CD4-positive, alpha-beta T cell treated with Interleukin-10 for 1 hour (primary cell): ENCODE measurements at places on chromosomes 5 and 9.

- DNase-seq, result no peak
Measured at GRCh38 chr5:34551911-34552433, 104.2 kb upstream of the RAI14 start.

DNA sequence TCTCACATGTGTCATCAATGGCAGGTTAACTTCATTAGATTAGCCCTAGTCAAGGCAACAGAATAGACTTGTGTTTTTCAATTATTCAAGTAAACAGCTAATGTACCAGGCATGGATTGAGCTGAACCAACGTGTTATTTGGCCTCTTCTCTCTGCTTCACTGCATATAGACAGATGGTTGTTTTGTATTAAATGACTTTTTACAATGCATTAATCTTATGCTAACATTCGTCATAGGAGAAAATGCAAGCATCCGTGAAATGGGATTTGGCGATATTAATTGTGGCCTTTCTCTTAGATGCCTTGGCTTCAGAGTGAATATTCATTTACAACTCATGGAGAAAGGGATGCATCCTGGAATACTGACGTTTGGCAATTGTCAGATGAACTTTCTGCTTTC is 208.0 kb downstream of the KCTD16 start:
- no peak for DNase-seq

- DNase-seq, result peak; percentile 70
Measured at GRCh38 chr9:35664531-35665470, at the start of gene ARHGEF39. Gene ARHGEF39, minus strand, starts transcription at chr9:35665195. Its CDS starts 26 bp downstream, at chr9:35665169.

DNA sequence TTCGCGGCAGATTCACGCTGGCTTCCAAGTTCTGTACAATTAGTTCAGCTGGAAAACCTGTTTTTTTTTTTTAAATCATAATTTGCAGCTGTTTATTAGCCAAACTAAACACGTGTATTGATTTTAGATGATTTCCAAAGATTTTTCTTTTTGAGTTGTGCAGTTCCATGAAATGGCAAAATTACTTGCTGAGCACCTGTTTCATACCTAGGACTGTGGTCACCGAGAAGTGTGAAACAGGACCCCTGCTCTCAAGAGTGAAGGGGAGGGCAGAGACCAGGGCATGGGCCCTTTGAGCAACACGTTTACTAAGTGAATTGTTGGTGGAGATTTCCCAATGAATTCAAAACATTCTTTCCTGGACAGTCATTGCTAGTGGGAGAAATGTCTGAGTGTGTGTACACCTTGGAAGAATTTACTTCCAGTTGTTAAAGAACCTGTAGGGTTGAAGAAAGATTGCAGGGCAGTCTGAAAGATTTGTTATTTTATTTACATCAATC is 688 bp downstream of the SNX24 start:
- DNase-seq, result no peak

GRCh38 chr5:55454282-55454681 is 80.5 kb downstream of the PLPP1 start:
- no peak for DNase-seq

DNA sequence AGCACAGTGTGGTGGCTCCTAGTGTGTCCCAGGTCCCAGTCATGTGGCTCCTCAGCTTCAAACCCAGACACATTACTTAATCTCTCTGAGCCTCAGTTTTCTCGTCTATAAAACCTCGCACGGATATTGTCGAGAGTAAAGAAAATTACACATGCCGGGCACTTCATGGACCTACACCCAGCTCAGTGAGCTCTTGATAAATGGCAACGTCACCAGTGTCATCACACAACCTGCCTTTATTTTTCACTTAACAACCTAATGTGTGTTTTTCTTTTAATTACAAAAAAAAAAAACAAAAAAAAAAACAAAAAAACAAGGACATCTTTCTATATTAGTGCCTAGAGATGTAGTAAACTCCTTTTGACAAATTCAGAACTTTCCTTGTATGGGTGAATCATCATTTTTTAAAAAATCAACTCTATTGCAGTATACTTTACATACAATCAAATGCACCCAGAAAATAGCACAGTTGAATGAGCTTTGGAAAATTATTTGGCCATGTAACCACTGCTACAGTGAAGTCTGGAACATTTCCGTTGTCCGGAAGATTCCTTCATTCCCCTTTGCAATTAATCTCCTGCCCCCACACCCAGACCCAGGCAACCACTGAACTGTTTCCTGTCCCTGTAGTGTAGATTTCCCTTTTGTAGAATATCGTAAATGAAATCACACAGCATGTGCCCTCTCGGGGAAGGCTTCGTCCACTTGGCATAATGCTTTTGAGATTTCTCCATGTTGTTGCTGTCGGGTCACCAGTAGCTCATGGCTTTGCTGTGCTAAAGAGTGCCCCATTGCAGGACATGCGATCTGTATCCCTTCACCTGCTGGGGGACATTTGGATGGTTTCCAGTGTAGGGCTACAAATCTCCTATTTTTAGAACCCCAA is 100.4 kb upstream of the LARP1 start:
- no peak for DNase-seq

- DNase-seq, result no peak
Measured at GRCh38 chr5:175671013-175671412, 13.1 kb downstream of the HRH2 start.

GRCh38 chr9:29150606-29151005 is 1577.3 kb upstream of the C9orf72 start:
- no peak for DNase-seq

- peak; percentile 44 for DNase-seq
Measured at GRCh38 chr5:1374030-1374678, 29.3 kb upstream of the CLPTM1L start.

- DNase-seq, result no peak
Measured at GRCh38 chr5:77358255-77359205, 133.6 kb downstream of the WDR41 start.

- no peak for DNase-seq
Measured at GRCh38 chr5:139181322-139181730, 16.8 kb downstream of the SIL1 start.

GRCh38 chr9:114163517-114163951 is 8.2 kb downstream of the COL27A1 start:
- DNase-seq, result no peak

DNA sequence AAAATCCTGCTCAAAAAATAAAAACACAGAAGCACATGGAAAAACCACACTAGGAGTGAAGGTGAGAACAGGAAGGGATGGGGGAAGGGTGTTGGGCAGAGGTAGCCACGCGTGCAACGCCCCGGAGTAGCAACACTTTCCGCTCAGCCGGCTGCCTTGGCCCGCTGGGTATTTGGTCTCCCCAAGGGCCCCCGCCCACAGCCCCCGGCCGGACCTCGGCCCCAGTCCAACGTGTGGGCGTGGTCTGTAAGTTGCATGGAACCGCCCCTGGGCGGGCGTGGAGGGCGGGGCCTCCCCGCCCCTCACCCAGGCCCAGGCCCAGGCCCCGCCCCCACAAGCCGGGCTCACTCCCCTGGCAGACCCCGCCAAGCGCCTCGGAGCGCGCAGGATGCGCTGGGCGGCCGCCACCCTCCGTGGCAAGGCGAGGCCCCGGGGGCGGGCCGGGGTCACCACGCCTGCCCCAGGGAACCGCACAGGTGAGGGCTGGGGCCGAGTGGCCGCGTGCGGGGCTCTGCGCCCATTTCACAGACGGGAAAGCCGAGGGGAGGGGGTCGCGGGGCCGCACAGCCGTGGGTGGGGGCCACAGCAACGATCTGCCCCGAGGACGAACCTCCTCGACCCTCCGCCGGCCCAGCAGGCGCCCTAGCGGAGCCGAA is at the start of gene SUSD3:
Gene SUSD3 (plus strand): TSS at position 347 of the 656 bp plus-strand sequence. CDS start 42 bp downstream, at position 389.
- DNase-seq, result peak; percentile 76

GRCh38 chr5:32071351-32071944 is 102.7 kb downstream of the GOLPH3 start:
- no peak for DNase-seq

DNA sequence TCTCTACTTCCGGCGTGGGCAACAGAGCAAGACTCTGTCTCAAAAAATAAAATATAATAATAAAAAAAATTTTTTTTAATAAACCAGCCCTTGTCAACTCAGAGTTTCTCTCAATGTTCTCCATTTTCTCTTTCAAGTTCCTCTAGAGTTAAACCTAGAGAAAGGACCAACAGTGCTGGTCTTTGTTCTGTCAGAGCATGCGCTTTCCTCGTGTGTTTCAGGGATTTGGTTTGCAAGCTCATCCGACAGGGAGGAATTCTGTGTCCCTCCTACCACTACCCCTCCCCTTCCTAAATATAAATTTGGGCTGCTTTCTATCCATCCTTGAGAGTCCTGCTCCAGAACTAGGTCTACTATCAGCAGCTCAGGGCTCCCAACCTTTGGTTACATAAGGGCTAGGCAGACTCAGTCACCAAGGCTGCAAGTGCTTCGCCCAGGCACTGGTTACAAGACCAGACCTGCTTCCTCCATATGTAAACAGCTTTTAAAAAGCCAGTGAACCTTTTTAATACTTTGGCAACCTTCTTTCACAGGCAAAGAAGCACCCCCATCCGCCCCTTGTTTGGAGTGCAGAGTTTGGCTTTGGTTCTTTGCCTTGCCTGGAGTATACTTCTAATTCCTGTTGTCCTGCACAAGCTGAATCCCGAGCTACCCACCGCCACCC is 13.5 kb downstream of the SETX start:
- DNase-seq, result no peak

GRCh38 chr9:73780916-73781315 is 629.3 kb downstream of the ANXA1 start:
- DNase-seq, result no peak

DNA sequence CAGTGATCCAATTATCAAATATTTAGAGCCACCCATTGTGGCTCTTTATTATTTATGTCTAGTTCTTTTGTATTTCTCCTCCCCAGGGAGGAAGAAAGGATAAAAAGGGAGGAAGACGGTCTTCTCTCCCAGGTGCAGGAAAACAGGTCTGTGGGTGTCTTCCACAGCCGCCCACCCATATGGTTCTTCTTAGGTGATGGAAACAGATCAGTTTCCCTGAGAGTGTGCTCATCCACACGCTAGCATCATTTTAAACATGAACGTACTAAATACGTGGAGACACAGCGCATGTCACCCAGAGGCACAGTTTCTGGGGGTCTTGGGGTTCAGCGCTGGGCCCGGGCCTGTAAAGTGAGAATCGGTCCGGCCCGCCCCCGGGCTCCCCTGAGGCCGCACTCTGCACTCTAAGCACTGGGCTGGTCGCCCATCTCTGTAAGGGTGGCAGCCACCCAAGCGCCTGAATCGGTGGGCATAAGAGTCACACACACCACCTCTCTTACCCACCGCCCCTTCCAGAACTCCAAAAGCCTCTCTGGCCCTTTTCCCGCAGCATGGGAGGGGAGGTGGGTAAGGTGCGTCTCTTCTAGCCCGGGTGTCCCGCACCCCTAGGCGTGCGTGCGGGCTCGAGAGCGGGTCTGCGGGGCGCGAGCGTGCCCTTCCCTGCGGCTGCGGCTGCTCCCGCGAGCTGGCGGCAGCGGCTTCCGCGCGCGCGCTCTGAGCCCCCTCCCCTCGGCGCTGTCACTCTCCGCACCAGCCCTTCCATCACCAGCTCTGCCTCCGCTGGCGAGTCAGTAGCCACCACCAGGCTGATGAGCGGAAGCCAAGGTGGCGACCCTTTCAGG is 1.3 kb downstream of the PTCH1 start:
- peak; percentile 40 for DNase-seq

DNA sequence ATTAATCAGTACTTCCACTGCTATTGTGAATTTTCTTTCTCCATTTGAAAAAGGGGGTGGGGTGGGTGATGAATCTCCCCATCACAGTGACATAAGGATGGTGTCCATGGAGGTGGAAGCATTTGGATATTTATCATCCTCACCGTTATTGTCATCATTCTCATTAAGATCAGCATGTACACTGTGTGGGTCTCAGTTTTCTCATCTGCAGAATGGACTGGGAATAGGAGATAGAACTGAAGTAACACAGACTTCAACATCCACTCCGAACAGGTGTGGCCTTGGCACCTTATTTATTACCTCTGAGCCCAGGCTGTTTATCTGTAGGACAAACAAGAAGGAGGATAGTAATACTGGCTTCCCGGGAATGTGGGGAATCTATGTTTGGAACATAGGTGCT is 165.9 kb downstream of the PAPPA start:
- no peak for DNase-seq

DNA sequence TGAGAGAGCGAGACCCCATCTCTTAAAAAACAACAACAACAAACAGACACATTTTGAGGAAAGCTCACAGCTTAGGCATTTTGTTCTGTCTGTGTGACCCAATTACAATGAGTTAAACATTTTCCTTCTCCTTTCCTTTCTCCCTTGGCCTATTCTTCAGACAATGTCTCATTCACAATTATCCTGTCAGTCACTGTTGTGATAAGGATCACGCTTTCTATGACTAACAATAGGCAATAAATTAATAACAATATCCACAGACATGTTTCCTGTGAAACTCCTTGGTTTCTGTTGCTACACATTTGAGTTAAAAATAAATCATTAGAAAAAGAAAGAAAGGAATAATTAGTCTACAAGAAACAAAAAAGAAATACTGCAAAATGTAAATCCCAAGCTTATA is 19.8 kb upstream of the CARTPT start:
- DNase-seq, result no peak

- no peak for DNase-seq
Measured at GRCh38 chr5:73957397-73958001, 331.5 kb downstream of the ARHGEF28 start.

- DNase-seq, result no peak
Measured at GRCh38 chr5:80370390-80370789, 37.5 kb upstream of the ZFYVE16 start.

GRCh38 chr5:19462019-19462418 is 526.0 kb downstream of the CDH18 start:
- no peak for DNase-seq

DNA sequence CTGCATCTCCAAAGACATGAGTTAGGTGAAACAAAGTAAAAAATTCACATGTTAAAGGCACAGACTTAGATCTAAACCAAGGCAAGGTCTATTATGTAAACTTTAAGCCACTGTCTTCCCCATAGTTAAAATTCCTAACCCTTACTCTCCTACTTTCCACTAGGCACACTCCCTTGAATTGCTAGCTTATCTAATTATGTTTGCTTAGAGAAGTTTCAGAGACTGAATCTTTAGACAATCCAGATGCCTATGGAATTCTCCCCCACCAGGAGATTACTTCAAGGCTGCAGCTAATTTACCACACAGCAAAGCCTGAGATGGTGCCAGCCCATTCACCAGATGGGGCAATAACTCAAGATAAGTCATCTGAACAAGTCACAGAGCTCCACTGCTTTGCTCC is 803.1 kb upstream of the COX7C start:
- DNase-seq, result no peak

DNA sequence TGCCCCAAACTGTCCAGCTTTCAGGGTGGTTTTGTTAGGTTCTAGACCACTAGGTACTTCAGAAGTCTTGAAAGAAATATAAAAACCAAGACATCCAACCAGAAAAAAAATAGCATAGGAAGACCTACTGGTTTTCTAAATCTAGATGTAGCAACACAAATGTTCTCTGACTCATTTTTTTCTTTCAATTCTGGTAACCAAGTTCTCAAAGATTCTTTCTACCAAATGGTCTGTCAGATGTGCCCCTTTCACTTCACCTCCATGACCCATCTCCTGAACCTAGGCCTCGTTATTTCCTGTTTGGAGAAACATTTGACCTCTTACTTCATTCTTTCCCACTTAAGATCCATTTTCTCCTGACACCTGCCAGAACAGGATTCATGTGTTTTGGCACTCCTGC is 355.3 kb downstream of the KIAA0825 start:
- DNase-seq, result no peak
